Activated T-cell treated with anti-CD3 and anti-CD28 coated beads, Interleukin-2, amount 50 U/mL, for 48 hours (primary cell): ENCODE measurements at places on chromosomes 3 and 15.
A peak's percentile ranks its signal among the peaks of the same experiment; 100 is the strongest.

- DNase-seq, result no peak
Observed at GRCh38 chr3:71949442-71949841, 164.5 kb upstream of the PROK2 start.

DNA sequence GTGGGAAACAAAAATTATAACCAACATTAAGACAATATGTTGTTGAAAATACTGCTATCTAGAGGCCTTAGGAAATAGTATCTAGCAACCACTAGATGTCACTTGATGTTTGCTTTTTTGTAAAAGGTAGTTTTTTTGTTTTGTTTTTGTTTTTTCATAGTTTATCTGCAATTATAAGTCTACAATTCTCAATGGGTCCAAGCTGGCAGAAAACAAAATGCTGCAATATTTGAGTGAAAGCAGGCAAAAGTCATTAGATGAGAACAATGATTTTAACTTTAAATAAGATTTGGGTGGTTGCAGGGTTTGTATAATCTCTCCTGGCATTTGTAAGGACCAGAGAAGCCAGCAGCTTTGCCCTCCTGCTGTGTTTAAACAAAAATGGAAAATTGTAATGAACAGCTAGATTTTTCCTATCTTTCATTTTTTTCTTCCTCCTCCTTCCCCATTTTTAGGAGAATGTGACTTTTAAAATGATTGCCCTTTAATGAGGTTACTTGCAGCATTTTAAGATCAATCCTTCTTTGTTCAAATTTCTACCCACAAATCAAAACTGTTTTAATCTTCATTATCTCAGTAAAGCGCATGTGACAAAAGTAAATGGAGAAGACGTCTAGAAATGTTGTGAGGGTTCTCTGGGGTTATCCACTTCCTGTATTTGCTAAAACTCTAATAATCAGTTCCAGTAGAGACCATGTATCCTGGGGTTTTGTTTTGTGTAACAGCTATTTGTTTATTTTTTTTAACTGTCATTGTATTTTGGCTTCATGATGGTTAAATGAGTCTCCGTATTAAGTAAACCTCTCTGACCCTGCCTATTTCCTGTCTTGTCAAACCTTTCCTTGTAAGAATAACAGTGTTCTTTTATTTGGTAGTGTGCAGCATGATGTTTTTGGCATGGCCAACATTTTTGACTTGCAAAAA lies 27.3 kb downstream of the DUT start:
- DNase-seq, result no peak

- DNase-seq, result no peak
Observed at GRCh38 chr3:21642433-21642832, 108.6 kb downstream of the ZNF385D start.

DNA sequence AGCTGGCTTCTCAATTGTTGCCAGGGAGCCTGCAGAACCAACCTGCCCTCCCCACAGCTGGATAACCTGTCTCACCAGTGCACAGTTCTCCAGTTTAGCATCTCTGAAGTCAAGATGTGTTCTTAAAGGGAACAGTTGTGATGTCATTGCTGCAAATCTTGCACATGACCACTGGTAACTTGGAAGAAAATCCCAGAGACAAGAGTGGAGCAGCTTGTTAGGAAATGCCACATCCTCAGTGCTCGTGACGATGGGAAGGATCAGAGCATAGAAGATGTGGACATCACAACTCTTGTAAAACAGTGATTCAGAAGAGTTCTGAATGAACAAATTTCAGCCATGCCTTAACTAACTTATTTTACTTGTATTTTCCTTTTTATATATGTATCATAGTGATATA lies 36.1 kb upstream of the LIMD1 start:
- DNase-seq, result no peak

DNA sequence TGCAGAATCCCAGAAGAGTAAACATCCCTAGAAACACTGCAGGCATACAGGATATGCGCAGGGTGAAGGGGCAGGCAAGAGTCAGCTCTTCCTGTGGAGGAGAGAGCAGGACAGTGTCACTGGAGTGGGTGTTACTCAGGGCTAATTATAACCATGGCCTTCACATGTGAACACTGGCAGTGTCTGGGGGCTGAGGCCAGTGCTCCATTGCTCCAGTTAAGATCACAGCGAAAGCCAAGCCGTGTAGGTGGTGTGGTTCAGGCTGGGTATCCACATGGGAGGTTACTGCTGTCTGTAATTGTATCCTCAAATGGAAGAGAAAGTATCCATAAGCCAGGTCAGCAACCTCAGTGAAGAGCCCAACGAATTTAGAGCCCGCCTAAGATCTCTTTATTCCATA lies 84.6 kb downstream of the MESD start:
- no peak for DNase-seq

- peak; percentile 89 for DNase-seq
Observed at GRCh38 chr3:129626744-129627349, 20.4 kb upstream of the PLXND1 start.

DNA sequence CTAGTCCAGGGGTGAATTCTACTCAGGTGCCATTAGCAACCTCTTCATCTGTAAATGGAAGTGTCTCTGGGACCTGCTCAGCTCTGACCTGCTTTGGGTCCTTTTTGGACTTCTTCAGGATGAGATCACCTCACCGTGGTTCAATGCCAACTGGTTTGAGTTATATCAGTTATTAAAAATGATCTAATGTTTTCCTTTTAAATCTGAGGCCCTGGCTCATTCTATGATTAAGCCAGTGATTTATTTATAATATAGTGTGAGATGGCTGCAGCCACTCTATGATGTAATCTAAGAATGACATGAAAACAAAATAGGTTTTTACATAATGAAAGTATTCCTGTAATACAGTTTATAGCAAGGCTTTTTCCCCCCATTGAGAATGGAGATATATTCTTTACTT lies 79.4 kb downstream of the LPP start:
- DNase-seq, result no peak

- DNase-seq, result no peak
Observed at GRCh38 chr3:53630547-53630946, 136.1 kb downstream of the CACNA1D start.

GRCh38 chr3:99087277-99087676 lies 185.8 kb upstream of the DCBLD2 start:
- DNase-seq, result no peak

DNA sequence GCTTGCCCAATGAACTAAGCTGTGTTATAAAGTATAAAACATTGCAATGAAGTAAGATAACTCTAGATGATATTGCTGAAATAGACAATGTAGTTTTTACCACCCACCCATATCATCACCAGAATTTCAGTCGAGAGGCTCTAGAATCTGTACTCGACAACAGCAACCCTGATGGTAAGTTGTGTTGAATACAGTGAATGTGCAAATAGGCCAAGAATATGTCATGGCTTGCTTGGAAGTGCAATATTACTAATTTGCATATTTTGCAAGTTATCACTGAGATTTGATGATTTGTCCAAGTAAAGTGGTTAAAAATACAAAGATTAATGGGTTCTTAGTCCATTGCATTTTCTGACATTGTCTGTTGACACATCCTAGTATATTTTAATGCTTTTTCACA lies 90.6 kb upstream of the TUSC7 start:
- no peak for DNase-seq

- DNase-seq, result no peak
Observed at GRCh38 chr15:41774882-41775417, 666 bp downstream of the MAPKBP1 start.

DNA sequence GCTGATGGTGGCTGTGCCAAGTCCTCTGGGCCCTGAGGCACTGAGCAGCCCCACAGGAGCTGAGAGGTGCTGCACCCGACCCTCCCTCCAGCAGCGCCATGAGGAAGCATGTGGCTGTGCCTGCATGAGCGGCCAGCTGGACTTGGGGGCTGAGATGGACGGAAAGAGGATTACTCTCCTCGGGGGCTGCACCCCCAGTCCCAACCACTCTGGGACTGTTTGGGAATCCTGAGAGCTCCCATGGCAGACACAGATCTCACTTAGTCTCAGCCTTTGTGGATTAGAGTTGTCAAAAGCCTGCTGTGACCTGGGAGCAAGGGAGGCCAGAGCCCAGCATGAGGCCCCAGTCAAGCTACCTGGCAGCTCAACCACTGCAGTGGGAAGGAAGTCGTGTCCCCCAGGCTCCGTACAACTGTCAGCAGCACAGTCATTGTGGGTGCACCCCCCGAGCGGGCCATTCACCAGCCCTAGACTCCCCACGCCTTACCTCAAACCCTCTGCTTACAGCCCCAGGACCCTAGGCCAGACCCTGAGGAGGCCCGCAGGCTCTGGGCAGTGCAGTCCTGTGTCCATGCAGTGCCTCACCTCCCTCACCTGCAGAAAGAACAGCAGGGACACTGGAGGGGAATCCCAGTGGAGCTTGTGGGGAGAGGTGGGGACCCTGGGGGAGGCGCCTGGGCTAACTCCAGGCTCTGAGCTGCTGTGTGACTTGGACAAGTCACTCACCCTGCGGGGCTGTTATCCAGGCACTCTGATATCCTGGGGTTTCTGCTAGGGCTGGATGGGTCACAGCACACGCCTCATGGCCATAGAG lies 17.1 kb downstream of the PRR23E start:
- DNase-seq, result no peak

- DNase-seq, result no peak
Observed at GRCh38 chr15:73632670-73633058, 525 bp downstream of the NPTN start.

DNA sequence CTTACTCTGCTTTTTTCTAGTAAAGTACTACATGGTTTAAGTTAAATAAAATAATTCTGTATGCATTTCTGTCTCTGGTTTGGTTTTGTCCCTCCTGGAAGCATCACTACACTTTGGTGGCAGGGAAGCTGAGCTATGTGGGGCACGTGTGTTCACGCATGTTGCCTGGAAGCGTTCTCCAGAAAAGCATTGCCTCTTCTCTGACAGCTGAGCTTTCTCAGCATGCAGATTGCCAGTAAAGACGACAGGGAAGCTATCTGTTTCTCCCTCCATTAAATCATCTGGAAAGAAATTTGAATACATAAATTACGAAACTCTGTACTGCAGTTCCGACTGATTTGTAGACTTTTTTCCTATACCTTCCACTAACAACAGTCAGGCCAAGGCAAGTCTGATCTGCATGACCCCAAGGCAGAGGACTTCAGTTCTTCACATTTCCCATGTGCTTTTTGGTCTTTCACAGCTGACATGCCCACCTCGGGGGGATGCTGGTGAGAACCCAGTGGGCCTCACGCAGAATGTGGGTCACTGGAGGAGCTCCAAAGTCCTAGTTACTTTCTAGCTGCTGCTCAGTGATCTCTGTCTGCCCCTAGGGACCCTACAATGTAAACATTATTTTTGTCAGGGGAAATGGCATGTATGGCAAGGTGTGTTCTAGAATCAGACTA lies 43.0 kb downstream of the PGPEP1L start:
- DNase-seq, result no peak

- no peak for DNase-seq
Observed at GRCh38 chr3:119731560-119732343, 28.9 kb downstream of the CFAP91 start.

DNA sequence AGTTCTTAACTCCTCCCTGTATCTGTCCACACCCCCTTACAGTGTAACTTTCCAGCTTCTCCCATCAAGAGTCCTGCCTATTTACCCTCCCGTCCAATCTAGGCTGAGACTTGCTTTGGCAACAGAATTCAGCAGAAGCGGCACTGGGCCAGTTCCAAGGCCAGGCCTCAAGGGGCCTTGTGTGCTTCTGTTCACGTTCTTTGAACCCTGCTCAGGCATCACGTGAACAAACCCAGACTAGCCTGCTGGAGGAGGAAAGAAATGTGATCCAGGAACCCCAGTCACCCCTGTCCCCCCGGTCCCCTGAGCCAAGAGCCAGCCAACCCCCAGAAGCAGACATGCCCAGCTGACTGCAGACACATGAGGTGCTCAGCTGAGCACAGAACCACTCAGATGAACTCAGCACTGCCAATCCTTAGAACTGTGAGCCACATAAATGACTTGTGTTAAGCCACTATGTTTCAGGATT lies 76.1 kb upstream of the DCLK3 start:
- DNase-seq, result no peak

DNA sequence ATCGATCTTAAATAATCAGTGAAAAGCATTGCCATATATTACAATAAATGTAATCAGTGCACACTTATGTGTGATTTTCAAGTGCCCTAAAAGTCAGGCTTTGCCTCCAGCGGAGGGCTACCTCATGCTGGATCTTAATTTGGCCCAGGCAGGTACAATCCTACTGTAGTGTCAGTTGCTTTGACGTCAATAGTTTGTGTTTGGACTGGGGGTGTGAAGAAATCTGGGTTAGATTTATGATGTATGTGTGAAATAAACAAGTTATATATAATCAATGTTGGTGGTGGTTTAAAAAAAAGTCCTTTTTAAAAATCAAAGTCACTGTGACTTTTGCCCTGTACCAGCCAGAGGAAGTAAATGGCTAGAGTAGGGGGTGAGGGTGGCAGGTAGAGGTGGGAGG lies 14.0 kb upstream of the RASGRP1 start:
- no peak for DNase-seq

DNA sequence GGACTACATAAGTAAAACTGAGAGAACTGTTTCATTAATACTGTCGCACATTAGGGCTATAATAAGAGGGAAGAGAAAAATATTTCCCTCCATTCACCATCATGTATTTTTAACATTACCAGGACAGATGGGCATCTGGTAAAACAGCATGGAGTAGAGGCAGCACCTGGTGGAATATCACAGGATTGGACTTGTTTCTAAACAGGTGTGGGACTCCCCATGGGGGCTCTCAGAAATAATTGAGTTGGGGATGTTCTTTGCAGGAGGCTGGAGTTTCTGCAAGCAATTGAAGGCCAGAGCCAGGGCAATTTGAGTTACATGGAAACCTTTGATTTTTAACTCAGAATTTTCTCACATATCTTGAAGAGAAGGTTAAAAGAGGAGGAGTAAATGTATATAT lies 8.4 kb upstream of the MINDY2 start:
- DNase-seq, result no peak

GRCh38 chr3:78690766-78691165 lies 1077.0 kb downstream of the ROBO1 start:
- DNase-seq, result no peak

DNA sequence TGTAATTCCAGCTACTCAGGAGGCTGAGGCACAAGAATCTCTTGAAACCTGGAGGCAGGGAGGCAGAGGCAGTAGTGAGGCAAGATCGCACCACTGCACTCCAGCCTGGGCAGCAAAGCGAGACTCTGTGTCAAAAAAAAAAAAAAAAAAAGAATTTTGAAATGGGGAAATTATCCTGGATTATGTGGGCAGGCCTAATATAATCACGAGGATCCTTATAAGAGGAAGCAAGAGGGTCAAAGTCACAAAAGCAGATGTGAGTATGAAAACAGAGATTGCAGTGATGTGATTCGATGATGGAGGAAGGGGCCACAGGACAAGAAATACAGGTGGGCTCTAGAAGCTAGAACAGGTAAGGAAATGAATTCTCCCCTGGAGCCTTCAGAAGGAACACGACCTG lies 159.6 kb downstream of the LEKR1 start:
- DNase-seq, result no peak
